Nucleus accumbens (tissue), 56 donors: ENCODE measurements at places on chromosomes 1 and 21.

DNA sequence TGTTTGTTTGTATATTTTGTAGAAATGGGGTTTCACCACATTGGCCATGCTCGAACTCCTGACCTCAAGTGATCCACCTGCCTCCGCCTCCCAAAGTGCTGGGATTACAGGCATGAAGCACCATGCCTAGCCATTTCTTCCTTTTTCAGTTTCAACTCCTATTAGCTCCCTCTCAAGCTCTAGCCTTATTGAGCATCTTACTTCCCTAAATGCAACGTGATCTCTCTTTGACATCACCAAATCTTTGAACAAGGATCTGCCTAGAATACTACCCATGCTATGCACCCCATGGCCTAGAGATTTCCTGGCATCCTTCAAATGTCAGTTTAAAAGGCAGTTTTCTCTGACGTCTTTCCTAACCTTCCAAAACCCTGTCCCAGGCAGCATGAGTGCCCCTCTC, 91.1 kb upstream of the NR5A2 start:
- DNase-seq, result no peak

DNA sequence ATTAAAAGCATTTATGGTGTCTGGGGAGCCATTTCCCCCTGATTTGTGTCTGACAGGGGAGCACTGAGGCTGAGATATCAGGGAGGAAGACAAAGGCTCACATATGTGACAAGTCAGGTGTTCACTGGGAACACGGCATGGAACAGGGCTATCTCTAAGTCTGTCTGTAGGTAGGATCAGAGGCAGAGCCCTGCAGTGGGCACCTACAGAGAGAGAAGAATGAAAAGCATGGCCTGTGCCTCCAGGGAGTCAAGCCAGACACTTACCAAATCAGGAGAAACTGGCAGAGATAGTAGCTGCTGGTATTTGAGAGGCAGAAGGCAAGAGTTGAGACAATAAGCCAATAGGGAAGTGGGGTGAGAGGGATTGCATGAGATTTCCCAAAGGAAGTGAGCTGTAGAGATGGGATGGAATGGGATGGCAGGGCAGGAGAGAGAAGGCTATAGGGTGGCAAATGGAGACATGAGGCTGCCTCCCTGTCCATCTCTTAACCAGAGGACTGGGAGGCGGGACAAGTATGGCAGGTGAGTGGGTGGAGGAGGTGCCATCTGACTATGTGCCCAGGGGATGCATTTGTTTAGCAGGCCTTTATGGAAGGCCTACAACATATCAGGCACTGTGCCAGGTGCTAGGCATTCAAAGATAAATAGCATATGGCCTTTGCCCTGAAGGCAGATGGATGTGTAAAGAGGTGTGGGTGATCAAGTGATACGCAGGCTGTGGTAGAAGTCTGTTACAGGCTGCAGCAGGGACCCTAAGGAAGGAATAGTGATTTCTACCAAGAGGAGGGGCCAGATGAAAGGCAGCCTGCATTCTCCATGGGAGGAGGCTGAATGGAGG, 136.2 kb upstream of the IPO9 start:
- DNase-seq, result no peak

GRCh38 chr1:246139745-246140182, 367.3 kb downstream of the SMYD3 start:
- no peak for DNase-seq

GRCh38 chr1:185058110-185058509, 12.8 kb downstream of the RNF2 start:
- DNase-seq, result no peak

DNA sequence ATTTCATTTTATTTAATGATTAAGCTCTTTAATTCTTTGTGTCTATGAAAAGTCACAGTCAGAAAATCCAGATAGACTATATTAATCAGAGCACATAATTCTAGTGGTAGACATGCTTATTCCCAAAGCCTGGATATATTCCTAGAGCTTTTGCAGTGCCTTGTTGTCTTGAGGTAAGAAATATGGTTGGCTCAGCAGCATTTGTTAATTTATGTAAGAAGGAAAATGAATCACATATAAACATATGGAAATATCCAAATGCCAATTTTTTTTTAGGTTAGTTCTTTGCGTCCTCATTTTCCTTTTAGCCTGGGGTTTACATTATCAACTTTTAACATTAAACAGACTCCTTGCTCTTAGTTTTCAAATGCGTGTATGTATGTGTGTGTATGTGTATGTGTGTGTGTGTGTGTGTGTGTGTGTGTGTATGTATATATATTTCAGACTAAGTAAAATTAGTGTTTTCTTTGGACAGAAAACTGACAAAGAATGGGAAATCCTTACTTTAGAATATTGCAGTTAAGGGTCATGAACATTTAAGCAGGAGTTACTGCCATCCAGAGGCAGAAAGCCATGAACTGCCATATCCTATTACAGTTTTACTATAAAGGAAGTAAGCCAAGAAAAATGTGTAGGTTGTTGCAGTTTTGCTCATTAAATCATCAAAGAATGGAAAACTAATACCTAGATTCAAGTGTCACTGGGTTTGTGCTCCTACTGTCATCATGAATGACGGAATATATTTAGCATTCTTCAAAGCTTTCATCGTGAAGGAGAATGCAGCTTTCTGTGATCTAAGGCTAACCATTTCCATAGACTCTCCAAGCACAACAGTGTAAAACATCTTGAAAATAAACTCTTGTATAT, 477.1 kb upstream of the NR5A2 start:
- no peak for DNase-seq

DNA sequence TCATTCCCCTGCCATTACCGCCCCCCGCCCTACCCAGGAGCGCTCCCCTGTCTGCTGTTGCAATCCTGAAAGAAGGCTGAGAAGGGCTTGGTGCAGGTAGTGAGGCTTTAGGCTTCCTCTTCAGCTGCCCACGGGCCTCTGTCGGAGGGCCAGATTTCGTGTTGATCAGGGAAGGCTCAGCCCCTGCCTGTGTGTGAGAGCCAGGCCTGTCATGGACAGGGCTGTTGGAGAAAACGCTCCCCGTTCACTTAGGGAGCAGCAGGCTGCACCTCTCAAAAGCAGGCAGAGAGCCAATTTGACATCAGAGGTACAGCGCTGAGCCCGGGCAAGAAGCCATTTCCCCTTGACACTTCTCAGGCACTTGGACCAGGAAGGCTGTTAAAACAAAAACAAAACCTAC, 19.0 kb downstream of the TEX35 start:
- no peak for DNase-seq

GRCh38 chr1:231162970-231163829, 1.3 kb downstream of the TRIM67 start:
- DNase-seq, result no peak

- DNase-seq, result no peak
These were observed 21.5 kb upstream of the LEFTY2 start for GRCh38 chr1:225962440-225962975.

GRCh38 chr21:30251781-30252180, 31.0 kb downstream of the KRTAP24-1 start:
- DNase-seq, result no peak

GRCh38 chr1:55707196-55707595, 492.0 kb upstream of the USP24 start:
- DNase-seq, result no peak

DNA sequence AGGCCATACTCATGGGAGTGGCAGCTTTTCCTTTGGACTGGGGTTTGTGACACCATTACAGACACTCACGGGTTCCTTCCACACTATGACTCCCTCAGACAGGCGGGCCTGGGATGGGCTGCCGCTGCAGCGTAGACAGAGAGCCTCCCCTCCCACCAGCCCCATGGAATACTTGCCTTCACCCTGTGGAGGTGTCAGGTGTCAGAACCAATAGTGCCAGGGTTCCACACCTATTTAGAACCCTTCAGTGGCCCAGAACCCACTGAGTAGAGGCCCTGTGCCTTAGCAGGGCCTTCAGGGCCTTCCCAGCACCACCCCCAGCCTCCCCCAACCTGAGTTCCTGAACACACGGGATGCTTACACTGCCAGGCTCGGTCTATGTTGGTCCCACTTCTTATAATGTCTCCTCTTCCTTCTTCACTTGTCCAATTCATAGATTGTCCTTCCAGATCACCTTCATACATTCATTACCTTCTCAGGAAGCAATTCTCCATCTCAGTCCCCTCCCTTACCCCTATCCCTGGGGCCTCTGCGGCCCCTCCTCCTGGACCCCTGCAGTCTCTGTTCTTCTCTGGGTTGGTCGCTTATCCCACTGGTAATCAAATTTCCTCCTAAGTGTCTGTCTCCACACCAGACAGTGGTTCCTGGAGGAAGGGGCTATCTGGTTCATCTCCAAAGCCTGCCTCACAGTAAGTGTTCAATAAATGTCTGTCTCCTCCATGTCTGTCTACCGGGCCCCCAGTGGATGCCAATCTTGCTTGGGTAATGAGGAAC, 1.4 kb upstream of the RHBG start:
- DNase-seq, result no peak

DNA sequence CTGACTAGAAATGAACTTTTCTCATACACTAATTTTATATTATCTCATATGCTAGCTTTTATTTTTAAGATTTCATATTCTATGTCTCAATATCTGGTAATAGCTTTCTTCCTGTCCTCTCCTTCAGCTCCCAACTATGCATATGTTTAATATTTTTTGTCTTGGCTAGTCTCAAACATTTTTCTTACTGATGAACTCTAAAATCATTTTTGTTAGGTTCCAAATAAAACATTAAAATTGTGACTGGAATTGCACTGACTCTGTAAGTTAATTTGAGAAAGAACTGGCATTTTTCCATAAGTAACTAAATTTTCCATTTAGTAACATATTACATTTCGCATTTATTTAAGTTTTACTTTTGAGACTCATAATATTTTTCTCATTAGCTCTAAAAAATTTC, 368.5 kb upstream of the DPYD start:
- DNase-seq, result no peak

DNA sequence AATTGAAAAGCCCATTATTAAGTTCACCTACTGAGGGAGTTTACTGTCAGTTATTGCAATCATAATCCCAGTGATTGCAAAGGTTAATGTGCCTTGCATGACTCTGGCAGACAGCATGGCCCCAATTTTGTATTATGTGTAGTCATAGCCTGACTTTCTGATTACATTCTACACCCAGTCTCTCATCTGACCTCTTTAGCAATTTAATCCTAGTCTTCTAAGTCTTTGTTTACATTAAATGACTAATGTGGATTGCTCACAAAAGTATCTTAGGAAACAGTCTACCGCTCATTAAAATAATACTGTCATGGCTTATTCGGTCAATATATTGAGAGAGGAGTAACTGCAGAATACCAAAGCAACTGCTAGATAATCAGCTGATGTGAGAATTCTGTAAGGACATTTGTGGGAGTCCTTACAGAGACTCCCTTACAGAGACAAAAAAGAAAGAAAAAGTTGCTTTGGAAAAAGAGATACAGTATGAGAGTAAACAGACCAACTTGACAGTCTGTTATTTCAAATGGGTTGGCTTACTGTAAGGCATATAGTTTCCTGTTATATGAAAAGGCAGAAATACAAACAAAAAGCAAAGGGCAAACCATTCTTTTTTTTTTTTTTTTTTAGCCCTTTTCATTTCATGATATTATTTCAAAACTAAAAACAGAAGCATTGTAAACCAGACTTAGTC, 42.8 kb downstream of the SMG7 start:
- DNase-seq, result no peak
